ENCODE measurements at places on chromosomes 12 and 14. TPM values are rescaled to one million over a fixed set of nuclear protein-coding genes. Genes with fewer than 3 reads are reported as not detected.

The RASAL1 gene
- total RNA-seq, result 2.9 TPM

The VDR gene
- 0.88 TPM for total RNA-seq

The PIWIL1 gene
- 1.5 TPM for total RNA-seq

The CD69 gene
- total RNA-seq, result 9.8 TPM

The ACSM4 gene
- not detected for total RNA-seq

The BCL2L14 gene
- total RNA-seq, result not detected
